Midbrain (tissue), 1 donor: ENCODE measurements at places on chromosomes 11 and 22.

DNA sequence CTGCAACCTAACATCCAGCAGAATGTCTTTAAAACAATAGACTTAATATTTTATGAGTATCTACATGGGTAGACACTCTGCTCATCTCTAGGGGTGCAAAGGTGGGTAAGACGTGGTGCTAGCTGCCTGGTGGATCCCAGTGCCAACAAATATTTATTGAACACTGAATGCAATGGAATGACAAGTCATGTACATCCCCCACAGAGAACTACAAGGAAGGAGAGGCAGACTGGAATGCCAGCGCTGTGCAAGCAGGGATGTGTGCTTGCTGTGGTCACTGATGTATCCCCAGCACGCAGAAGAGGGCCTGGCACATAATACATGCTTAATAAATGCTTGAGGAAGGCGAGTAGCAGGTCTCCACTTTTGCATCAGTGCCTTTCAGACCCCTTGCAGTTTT is 61.9 kb downstream of the CD6 start:
- DNase-seq: no peak

DNA sequence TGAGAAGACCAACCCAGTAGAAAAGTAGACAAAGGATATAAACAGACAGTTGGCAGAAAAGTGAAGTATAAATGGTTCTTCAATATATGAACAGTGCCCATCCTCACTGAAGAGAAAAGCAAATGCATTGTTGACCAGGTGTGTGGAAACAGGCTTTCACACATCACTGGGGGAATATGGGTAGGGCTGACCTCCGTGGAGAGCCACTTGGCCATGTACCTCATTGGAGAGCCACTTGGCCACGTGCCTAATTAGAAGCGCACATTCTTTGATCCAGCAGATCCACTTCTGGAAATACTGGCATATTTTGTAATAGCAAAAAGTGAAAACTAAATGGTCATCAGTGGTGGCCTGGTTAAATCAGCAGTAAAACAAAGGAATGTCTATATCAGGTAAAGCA is 43.2 kb downstream of the PPP6R3 start:
- DNase-seq: no peak

DNA sequence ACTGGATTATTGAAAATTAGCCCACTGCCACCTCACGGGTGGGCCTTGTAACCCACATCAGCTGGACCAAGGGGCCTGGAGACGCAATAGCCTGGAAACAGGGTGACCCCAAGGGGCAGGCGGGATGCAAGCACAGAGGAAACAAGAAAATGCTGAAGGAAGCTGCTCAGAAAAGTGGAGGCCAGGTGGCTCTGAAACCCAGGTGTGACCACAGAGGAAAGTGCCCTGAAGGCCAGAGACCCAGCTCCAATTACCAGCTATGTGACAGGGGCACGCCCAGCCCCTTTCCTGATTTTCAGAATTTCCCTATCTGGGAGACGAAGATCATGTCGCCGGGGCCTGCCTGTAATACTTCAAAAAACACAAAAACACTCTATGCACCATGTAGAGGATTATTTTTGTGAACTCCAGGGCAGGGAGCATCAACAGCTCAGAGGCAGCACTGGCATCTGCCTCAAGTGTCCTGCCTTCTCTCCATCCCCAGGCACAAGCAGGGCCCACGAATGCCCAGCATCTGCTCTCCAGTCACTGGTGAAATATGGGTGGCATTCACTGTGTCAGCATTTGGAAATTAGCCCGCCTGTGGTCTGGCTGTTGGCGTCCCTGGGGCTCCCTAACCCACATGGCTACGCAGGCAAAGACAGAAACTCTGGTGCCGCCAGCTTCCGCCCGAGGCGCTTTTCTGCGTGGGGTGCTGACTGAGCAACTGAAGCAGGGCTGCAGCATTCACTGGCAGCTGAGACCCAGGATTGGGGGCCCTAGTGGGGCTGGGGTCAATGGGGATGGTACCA is 6.3 kb downstream of the KCNJ1 start:
- no peak for DNase-seq

DNA sequence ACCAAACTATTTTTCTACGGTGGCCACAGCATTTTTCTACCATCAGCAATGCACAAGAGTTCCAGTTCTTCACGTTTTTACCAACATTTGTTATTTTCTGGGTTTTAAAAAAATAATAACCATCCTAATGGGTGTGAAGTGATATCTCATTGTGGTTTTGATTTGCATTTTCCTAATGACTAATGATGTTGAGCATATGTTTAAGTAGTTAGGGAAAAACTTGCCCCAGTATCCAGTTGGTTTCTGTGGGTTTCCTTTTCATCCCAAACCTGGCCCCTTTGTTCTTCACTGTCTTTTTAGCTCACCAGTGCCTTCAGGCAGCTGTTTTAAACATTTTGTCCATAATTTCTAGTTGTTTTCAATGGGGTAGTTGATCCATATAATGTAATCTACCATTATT is 14.7 kb upstream of the PTS start:
- DNase-seq: no peak

GRCh38 chr11:23283666-23284065 is 423.4 kb upstream of the CCDC179 start:
- no peak for DNase-seq

- DNase-seq: no peak
Measured at GRCh38 chr11:59259867-59260475, 47.2 kb upstream of the MPEG1 start.

GRCh38 chr11:63710476-63711217 is 29.3 kb downstream of the RTN3 start:
- no peak for DNase-seq

DNA sequence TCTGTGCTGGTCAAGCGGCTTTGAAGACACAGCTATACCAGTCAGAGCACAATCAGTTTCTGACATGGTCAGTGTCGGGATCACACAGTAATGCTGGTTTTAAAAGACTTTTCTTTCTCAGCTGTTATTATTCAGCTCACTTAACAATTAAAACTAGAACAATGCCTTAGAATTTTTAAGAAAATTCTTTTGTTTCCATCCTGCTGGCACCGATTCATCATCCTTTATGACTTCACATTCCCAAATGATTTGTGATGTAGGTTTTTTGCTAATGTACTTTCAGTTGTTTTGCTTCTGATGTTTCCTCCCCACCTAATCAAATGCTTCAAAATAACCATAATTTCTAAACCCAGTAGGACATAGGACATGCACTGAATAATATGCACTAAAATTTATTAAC is 34.5 kb upstream of the OLFML1 start:
- no peak for DNase-seq

DNA sequence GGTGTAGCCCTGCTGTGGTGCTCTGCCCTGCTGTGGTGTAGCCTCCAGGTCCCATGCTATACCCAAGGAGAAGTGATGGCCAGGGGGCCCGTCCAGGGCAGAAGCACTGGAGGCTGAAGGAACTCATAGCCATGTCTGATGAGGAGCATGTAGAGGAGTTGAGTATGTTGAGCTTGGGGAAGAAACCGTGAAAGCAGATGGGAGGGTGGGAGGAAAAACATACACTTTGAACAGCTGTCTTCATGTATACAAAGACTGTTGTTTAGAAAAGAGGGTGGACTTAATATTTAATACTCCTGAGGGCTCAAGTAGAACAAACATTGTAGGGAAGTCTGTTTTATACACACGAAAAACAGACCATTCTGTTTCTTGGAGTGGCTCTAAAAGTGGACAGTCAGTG is 26.6 kb upstream of the TTC12 start:
- no peak for DNase-seq

DNA sequence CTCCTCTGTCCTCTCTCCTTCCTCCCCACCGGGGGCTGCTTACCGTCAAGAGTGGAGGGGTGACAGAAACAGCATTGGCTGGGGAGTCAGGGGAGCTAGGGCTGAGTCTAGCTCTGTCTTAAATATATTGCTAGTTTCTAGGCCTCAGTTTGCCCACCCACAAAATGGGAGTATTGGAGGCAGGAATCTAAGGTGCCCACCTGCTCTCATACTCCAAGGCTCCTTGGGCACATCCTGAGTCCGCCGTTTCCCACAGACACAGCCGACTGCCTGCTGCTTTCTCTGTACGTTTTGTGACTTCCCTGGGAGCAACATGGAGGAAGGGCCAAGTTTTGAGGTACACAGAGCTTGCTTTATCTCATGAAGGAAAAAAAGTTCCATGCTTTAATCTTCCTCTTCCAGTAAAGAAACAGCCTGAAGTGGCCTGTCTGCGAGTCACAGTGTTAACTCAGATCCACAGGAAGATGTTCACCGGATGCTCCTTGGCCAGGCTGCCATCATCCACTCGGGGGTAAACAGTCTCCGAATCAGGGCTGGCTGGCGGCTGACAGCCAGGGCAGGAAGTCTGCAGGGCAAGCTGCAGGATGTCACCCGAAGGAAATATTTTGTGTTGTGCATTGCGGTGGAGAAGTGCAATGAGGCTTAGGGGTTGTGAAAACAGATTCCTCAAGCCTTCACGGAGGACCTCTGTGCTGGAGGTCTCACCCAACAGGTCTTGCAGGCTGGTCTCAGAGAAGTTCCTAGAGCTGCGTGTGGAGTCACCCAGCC is 11.0 kb upstream of the CERK start:
- no peak for DNase-seq

DNA sequence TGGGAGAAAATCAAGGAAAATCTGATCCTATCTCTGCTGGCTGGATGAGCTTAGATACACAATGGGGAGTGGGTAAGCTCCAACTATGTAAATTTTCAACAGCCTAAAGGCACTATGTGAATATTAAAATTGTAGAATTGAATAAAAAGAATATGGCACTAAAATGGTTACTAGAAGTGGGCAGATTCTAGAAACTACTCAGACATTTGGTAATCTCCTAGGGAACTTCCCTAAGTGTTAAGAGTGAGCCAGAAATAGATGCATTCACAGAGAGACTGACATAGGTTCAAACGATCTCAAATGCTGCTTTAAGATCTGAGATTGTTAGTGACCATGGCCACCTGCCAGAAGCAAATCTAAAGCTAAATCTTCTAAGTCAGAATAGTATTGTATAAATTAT is 4.3 kb upstream of the OR52E1 start:
- no peak for DNase-seq

- peak; percentile 75 for DNase-seq
Measured at GRCh38 chr22:23834793-23835483, 3.9 kb downstream of the DERL3 start.

DNA sequence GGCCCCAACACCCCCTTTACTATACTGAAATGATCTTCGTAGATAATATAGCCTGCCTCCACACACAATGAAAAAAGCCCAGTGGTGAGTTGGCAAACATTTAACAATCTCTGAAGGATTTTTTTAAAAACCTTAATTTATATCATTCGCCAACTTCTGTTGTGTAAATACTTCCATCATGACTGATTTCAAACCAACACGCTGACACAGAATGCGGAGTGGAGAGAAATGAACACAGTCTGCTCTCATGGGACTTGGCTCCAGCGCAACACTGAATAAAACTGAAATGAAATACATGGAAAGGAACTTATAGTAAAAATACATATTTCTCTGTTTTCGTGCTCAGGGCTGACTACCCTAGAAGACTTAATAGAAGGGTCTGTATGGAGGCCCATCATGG is 61.3 kb upstream of the WNT11 start:
- no peak for DNase-seq

DNA sequence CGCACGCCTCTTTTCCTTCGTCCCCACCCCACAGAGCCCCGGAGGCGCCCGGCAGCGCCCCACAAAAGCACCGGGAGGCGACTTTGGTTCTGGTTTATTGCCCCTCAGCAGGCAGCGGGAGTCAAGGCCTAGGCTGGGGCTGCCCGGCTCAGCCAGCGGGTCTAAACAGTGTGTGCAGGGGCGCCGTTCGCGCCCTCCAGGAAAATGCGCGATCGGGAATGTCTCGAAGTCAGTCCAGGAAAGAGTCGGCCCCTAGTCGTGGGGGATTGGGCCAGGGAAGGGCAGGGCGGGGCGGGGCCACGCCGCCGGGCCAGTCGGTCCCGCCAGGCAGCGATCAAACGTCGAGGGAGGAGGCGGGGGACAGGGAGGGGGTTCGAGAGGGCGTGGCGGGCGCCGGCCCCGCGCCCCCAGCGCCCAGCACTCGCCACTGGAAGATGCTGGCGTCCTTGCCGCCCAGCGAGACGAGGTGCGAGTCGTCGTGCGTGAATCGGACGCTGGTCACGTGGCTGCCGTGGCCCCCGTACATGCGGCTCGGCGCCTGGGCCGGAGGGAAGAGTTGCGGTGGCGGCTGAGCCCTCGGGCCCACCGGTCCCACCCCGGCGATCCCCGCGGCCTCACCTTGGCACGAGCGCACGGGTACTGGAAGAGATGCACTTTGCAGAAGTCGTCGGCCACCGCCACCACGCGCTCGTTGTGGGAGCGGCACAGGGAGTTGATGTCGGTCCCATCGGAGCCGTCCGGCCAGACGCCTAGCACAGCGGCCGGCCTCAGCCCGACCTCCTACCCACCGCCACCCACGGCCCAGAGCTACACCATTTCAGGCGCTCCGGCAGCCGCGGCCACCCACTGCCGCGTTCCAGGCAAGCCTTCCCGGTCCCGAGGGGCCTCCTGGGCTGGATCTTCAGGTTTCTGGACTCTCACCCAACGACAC is 741 bp upstream of the MTA2 start:
- peak; percentile 85 for DNase-seq

DNA sequence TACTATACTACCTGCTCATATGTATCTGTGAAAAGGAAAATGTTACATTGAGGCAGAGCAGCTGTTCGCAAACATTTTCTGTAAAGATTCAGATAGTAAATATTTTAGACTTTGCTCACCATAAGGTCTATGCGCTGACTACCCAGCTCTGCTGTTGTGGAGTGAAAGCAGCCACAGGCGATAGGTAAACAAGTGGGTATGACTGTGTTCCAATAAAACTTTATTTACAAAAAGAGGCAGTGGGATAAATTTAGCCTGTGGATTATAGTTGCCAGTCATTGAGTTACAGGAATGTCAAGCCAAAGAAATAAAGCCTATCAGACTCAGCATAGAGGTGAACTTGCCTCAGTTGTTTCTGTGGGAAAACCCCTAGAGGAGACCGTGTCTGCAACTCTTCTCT is 487.7 kb upstream of the API5 start:
- no peak for DNase-seq

GRCh38 chr11:48210052-48210451 is 6.6 kb upstream of the OR4B1 start:
- no peak for DNase-seq

GRCh38 chr11:72602250-72602904 is 71.8 kb downstream of the PDE2A start:
- no peak for DNase-seq
